ENCODE measurements at places on chromosomes 5 and 9. TPM values are rescaled to one million over a fixed set of nuclear protein-coding genes. Genes with fewer than 3 reads are reported as not detected.

GRCh38 chr5:74976651-74977050 lies 75.7 kb downstream of the GCNT4 start:
- no peak for DNase-seq

DNA sequence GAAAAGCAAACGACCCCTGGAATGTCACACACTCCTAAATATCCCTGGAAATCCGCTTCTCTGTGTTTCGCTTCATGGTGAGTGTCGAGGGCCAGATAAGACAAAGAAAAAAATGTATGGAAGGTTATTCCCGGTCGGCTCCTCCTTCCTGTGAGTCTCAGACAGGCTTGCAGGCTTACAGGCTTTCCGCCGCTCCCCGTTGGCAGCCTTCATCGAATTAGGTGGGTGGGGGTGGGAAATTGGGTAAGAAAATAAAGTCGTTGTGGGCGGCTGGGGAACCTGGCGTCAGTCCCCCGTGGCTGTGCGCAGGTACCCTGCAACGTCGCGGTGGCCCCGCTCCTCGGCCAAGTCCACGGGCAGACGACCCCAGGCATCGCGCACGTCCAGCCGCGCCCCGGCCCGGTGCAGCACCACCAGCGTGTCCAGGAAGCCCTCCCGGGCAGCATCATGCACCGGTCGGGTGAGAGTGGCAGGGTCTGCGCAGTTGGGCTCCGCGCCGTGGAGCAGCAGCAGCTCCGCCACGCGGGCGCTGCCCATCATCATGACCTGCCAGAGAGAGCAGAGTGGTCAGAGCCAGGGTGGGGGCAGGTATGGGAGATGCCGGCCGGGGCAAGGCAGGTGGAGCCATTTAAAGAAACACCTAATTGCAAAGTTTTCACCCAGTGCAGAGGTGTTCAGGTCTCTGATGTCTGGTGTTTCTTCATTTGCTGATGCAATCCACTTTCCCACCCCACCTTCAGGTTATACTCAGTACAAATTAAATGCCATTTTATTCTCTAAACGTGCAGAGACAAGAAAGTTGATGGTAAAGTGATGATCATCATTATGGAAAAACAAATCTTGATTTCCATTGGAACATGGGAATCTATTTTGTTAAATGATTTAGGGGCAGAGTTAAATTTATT lies 3.2 kb downstream of the CDKN2B start:
- DNase-seq, result no peak

DNA sequence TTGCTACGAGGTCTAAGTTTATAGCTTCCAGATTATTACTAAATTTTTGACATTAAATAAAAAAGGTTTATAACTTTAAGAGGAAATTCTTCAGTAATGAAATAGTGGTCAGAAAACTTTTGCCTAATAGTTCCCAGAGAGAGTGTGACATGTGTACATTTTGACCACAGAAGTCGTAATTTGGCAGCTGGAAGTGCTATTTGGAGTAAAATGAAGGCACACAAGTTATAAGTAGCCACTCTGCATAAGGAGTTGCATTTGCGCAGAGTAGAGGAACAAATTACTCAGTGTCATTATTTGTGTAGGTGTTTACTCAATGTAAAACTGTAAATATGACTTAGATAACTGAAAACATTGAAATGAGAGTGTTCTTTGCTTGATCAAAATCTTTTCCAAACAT lies 408.4 kb downstream of the CCDC171 start:
- no peak for DNase-seq

DNA sequence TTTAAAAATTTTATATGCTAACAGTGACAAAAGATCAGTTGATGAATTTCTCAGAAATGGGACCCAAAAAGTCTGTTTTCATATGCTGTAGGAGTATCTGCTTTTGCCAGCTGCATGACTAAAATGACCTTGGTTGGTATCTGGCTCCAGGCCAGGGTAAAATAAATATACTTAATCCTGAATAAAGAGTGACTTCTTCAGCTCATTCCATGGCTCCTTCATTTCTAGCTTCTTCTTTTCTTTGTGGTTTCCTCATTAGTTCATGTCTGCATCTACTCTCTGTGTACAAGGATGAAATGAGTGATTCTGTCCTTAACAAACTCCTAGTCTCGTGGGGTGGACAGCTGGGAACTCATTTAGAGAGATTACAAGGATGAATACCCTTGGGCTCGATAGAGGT lies 36.0 kb downstream of the RCL1 start:
- no peak for DNase-seq

DNA sequence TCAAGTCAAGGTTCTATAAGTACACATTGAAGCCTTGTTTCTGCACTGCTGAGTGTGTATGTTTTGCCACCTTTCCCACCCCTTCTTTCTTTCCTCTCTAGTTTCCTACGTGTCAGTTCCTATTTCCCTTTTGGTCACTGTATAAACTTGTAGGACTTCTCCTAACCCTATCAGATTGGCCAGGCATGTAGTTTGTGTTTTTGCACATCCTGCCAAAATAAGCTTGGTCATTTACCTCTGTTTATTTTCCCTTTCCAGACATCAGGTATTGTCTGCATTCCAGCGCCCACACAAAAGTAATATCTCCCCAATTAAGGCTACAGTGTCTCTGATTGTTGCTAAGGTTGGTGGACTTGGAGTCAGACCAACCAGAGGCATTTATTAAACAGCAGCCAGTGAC lies 252.9 kb upstream of the MPDZ start:
- no peak for DNase-seq

- no peak for DNase-seq
Observed at GRCh38 chr5:96952974-96953730, 17.3 kb downstream of the LNPEP start.

DNA sequence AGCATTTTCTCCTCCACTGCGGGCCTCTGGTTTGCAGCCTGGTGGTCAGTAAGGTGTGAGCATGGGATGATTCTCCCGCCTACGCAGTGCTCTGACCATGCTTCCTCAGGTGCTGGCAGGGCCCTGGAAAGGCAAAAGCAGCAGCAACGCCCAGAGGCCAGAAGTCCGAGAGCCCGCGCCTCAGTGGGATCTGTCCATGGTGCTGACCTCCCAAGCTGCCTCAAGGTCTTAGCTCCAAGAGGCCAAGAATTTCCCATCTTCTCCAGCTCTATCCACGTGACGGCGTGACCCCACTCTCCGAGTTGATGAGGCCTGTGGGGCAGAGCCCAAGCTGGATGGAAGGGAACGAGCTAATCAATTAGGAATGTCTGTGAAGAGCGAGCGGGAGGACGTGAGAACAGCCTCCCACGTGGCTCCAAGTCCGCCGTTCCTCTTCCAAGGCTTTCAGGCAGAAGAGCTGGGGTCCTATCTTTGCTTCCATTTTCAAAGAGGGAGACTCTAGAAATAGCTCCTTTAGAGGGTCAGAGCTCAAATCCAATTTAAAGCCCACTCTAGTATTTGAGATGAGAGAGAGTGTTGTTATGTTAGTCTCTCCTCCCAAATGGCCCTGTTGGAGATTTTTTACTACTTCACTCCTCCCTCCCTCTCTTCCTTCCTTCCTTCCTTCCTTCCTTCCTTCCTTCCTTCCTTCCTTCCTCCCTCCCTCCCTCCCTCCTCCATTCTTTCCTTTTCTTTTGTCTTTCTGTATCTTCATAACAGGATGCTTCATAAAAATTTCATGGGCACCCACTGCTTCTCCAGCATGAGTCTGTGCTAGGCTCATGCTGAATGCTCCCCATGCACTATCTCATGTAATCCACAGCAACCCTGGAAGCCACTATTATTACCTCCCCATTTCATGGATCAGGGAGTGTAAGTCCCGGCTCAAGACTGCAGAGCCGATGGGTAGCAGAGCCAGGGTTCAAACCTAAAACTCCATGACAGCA lies 69.3 kb downstream of the OLFM1 start:
- DNase-seq, result no peak

DNA sequence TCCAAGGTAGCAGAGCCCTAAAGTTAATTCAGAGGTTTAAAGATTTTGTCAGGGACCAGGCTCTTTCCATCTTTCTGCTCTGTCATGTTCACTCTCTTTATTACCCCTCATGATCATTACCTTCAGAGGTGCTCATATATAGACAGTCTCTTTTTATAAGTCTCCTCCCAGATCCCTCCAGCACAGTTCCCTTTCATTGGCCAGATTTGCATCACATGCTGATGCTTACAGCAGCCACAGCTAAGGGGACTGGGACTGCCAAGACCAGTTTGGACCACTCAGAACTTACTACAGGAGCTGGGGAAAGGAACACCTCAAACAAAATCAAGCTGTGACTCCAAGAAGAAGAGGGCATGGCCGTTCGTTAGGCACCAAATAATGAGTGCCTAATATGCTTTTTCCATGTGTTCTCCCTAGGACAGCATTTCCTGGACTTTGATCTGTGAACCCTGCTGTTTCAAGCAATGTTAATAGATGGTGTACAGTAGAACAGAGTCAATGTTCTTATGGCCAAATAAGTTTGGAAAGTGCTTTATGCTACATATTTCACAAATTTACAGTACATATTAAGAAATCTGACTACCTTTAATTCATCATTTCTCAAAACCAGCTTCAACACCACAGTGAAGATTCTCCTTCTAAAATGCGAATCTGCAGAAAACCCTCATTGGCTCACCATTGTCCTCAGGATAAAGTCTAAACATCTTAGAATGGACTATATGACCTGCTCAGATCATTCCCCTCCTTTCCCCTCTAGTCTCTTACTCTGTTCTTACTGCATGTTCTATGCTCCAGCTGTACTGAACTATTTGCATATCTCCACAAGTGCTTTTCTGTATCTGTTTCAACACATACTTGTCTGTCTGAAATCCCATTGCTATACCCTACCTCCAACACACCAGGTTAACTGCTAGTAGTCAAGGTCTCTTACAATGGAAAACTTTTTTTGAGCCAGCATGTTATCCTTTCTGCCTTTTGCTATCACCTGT lies 3.4 kb downstream of the C5orf58 start:
- DNase-seq, result no peak

GRCh38 chr9:108057421-108058134 lies 568.0 kb upstream of the KLF4 start:
- no peak for DNase-seq

DNA sequence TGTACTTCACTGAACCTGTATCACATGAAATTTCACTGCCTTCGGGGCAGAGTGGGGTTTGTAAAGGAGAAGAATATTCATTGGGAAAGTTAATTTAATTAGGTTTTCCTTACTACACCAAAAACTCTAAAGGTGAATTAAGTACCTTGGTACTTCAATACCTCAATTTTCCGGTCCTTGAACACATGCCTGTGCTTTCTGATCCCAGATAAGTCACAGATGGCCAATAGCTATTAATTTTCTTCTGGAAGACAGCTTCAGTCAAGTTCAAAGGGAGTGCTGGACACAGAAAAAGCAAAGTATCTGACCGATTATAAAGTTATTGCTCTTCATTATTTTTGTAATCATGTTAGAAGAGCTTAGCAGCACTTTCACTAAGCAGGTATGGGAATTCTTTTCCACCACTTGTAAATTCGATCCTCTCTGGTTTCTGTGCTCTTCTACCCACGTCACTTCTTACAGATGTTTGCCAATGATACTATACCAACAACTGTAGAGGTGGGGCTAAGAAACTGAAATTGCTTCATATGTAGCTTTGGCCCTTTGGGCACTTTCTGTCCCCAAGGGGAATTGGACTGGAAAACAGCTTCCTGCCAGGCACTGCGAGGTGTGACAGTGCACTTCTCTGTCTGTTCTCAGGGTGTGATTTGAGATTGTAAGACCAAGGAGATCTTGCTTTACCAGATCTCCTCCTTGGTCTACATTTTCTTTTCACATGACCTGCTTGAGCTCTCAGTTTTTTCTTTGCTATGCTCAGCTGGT lies 164.0 kb downstream of the CCDC192 start:
- DNase-seq, result no peak

DNA sequence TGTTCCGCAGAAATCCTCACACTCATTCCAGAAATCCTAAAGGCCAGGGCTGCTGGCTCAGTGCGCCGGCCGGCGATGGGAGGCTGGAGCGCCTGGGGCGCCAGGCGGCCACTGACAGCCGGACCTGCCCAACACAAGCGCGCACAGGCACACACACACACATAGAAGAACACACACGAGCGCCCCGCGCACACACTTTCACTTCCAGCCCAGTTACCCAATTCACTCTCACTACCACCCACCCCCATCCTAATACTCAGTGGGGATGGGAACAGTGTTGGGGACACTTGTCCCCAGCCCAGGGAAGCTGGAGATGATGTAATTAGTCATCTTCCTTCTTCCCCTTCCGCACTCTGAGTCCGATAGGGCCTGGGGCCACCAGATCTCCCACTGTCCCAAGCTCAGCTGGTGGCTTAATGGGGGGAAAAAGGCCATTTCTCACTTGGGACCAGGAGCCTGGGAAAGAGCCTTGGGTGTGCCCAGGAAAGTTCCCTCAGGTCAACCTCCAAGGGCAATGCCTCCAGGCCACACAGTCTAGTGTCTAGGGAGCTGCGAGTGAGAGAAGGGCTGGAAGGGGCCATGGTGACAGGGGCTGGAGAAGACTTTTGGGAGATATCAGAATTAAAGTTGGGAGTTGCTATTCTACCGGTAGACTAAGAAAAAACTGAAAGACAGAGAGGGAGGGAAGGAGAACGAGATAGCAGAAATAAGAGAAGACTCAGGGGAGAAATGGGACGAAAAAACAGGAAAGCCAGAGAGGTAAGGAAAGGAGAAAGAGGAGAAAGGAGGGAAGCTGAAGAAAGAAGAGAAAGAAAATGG lies 1.7 kb downstream of the EBF1 start:
- DNase-seq, result peak; percentile 64

DNA sequence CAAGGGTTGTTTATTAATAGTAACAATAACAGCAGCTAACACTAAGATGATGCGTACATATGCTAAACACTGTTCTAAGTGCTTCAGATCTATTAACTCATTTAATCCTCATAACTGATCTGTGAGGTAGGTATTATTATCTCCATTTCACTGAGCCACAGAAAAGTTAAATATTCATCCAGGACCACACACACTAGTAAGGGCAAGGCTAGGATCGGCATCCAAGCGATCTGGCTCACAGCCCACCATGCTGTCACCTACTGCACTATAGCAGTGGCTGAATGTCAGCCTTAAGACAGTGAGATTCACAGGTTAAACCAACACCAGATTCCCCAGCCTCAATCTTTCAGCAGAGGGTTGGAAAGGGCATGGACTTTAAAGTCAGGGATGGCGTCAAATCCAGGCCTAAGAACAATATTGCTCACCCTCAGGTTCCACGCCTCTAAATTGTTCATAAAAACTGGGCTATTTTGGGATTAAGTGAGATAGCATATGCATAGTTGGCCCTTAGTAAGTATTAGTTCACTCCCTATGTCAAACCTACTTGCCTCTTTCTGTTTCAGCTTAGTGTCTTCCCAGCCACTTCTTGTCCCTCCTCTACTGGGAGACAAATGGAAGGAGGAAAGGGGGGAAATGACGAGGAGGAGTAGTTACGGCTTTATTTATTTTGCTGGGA lies 150.8 kb downstream of the MAPKAP1 start:
- DNase-seq, result peak; percentile 38

- DNase-seq, result no peak
Observed at GRCh38 chr5:54313311-54314270, 3.2 kb upstream of the ARL15 start.

BRINP1 gene
- 35.4 TPM for total RNA-seq

ZNF346 gene
- total RNA-seq, result 36.1 TPM

ZFP2 gene
- 6.4 TPM for total RNA-seq

WWC1 gene
- total RNA-seq, result 20.1 TPM

QRFP gene
- not detected for total RNA-seq

HTR1A gene
- total RNA-seq, result 5.0 TPM
